ENCODE measurements at places on chromosomes 6 and 20. TPM values are rescaled to one million over a fixed set of nuclear protein-coding genes. Genes with fewer than 3 reads are reported as not detected.

DNA sequence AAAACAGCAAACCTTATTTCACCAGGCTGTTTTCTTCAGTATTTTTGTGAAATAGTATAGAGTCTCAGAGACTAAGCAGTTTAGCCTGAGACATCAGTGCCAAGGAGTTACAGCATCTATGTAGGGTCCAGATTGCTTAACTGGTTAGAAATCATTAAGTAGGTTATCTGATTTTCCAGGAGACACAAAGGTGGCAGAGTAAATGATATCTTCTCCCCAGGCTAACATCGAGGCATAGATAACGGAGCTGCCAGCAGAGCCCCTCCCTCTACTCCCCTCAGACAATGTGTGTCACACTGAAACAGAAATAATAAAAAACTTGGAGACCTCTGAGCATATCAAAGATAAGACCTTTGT is 473.0 kb upstream of the CITED2 start:
- no peak for DNase-seq

DNA sequence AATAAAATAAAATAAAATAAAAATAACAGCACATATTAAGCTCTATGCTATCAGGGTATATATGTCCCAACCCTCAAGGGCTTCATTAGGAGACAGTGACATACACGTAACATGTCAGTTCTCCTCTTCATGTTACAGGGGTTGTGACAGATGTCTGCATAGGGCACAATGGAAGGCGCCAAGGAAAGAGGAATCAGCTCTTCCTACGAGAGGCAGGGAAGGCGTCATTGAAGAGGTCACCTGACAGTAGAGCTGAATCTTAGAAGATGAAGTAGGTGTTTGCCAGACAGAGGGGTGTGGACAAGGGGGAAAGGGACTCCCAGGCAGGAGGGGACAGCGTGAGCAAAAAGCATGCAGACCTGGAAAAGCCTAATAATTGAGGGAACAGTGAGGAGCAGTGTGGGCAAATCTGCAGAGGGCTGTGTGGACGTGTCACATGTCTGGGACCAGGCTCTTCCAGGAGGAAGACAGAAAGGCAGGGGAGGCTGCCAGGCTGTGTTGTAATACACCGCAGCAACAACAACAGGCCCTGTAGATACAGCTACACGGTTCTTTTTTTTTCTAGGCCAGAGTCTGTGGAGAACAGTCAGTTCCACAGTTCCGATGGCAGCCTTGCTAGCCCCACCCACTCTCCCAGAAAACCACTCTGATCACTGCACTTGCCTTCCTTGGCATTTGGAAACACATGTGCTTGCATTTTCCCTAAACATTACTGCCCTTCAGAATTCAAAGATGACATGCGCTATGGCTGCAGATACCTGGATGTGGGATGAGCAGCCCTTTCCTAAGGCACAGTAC is 2.5 kb upstream of the FKBP5 start:
- DNase-seq: peak; percentile 77

- DNase-seq: no peak
These were observed 81.9 kb downstream of the CRYBG1 start for GRCh38 chr6:106442395-106442794.

- DNase-seq: no peak
These were observed 113.6 kb upstream of the PLEKHG1 start for GRCh38 chr6:150486048-150486447.

- DNase-seq: no peak
These were observed 203.3 kb downstream of the EYA2 start for GRCh38 chr20:47097691-47098622.

DNA sequence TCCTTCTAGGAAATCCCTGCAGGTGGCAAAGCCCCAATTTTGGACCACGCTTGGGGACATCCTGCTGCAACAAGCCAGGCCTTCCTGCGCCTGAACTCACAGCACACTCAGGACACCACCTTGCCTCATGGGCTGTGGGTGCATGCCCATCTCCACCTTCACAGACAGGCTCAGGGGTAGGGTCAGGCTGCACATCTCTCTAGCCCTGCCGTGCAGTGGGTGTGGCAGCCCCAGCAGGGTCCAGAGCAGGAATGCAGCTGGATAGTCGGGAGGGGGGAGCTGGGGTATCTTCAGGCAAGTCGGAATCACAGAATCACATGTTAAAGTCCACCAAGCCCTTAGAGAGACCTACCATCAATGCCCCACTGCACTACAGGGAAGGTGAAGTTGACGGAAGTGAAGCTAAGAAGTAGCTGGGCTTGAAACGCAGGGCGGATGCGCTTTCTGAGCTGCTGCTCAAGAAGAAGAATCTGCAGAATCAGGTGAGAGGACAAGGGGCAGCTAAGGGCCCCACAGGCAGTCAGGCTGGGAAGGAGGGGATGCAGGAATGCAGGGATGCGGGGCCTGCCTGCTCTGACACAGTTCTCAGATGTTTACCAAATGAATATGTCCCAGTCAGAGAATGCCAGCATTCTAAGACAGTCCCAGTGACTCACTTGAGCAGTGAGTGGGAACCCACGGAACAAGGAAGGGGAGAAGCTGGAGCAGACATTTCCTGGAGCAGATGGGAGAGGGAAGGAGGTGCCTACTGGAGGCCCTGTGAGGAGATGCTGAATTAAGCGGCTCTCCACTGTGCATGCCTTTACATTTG is 11.3 kb downstream of the SERPINB6 start:
- no peak for DNase-seq

Gene EYA2
- total RNA-seq: 0.13 TPM

Gene SLC18B1
- 2.9 TPM for total RNA-seq

Gene ADGRF5
- total RNA-seq: 11.5 TPM

Gene POU5F1
- 0.71 TPM for total RNA-seq

Measured in right lobe of liver (tissue), 6 donors.